ENCODE measurements at places on chromosomes 13 and 19.

GRCh38 chr13:27493981-27494380, 43.6 kb upstream of the MTIF3 start:
- no peak for DNase-seq

DNA sequence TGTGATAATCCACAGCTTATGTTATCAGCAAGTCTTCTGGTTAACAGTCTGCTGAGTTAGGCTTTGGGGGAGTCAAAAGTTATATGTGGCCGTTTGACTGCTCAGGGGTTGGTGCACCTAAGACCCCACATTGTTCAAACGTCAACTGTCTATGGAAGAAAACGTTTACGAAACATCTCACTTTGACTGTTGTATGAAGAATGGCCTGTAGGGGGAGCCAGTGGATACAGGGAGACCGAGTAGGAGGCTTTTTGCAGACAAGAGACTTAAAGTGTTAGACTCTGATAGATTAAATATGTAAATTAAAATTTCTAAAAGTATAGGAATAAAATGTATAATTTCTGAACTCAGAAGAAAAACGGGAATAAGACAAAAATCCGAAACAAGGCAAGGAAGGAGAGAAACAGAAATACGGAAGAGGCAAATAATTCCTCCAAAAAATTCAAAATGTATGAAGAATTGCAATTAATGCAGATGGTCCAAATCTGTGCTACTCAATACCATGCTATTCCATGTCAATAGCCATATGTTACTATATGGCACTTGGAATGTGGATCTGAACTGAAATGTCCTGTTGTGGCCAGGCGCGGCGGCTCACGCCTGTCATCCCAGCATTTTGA, 37.8 kb downstream of the TNFSF14 start:
- DNase-seq: peak; percentile 49

DNA sequence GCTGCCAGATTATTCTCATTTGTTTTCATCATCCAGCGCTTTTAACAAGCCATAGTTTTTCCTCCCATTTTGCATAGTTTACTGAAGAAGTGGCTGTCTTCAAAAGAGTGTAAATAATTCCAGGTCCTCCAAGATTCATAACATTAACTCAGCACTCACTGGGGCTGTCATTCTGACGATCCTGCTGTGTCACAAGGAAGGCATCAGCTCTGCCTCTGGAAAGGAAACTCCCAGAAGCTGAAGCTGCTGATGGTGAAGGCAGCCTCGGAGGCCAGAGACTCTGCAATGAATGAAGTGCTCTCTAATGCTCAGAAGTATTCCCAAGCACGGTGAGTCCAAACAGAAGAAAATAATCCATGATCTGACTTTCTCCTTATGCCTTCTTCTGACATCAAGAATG, 60.0 kb downstream of the FLT1 start:
- no peak for DNase-seq

- DNase-seq: no peak
Measured at GRCh38 chr19:57016076-57016475, 103.7 kb upstream of the USP29 start.

DNA sequence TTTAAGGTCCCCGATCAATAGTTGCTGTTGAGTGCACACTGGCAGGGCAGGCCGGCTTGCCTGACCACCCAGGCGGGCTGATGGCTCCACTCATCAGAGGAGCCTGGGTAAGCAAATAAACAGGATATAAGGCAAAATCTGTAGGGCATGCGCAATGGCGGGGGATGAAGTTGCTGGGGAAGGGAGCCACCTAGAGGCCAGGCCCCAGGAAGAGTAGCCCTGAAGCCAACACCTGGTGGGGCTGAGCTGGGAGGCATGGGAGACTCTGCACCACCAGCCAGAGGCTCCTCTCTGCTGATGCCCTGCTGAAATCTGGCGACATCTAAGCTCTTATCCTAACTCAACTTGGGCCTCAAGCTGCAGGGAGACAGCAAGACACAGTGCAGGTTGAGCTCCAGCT, 324.3 kb downstream of the ZNF536 start:
- no peak for DNase-seq

DNA sequence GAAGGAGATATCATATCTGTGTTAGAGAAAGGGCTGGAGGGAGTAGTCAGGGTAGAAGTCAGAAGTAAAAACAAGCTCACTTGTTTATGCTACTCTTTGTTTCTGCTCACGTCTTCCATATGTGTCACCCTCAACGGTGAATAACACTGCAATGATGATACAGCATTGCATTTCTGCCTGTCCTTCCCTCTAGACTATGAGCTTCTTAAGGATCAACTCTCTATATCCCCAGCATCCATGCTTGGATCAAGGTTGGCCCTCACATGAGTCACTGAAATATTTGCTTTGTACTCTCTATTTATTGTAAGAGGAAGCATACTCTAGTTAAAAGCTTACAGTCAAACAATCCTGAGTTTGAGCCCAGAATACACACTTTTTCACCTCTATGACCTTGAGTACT, 406.0 kb downstream of the RFC3 start:
- no peak for DNase-seq

DNA sequence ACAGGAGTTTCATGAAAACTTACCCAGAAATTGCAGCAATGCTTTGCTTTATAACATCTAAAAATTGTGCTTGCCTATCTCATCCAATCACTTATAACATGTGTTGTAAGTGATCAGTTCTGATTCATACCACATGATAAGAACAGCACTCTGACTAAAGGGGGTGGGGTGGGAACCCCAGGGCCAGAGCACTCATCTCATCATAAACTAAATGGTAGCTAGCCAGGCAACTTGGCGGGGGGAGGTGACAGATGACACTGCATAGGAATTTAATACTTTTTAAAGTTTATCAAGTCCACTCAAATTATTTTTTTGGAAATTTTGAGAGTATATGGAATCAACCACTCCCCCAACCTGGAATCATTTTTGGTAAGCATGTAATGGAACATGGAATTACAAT, 42.1 kb downstream of the FOXO1 start:
- DNase-seq: peak; percentile 29

DNA sequence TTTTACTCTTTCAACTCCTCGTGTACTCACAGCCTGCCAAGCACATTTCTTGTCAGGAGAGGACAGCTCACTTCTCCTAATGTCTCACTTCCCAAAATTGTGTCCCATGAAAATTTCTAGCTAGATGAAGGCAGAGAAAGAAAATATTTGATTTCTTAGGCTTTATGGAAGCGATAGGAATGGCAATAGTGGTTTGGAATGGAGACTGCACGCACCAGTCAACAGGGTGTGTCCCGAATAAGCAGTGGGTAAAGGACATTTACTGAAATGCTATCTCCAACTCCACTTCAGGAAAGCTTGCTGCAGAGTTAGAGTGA, 321 bp upstream of the ZNF222 start:
- no peak for DNase-seq

DNA sequence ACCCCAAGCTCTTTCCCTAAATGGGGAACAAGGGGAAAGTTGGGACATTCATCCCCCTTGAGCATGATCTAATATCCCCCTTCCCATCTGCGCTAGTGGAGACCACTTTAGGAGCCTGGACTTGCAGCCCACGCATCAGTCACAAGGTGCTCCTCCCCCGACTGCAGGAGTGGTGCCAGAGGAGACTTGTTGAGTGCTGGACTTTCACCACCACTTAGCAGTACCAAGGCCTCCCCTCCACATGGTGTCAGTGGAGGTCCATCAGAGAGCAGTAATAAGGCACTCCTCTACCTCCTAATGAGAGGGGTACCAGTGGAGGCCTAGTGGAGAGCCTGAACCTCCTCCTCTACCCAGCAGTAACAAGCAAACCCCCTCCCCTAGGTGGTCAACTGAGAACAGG, 22.5 kb downstream of the CAB39L start:
- DNase-seq: no peak

DNA sequence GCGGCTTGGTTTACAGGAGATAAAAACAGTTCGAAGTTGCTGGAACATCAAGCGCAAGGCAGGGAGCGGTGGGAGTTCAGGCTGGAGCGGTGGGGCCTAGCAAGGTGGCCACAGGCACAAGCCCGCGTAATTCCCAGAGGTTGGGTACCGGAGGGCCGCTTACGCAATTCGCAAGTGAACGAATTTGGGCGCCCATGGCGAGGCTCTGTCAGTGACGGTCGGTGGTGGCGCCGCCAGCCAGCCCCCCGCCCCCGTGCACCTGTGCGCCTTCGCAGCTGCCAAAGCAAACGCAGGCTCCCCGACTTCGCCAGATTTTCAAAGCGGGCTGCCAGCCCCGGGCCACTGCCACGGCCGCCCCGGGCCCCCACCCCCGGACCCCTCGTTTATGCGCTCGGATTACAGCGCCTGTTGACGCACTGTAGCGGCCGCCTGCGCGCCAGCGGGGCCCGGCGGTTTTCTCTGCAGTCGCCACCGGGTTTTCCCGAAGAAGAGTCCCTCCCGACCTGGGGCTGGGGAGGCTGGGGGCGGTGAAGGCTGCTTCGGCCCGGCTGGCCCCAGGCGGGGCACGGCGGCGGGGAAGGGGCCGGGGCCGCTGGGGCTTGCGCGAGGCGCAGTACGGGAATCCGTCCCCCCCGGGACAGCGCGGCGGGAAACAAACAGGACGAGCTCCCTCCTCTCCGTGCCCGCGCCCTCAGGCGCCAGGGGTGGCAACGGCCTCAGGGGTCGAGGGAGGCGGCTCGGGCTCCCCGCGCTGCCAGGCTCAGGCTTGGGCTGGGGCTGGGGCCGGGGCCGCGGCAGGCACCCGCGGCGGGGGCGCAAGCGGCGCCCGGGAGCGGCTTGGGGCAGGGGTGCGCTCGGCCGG, 709 bp downstream of the N4BP2L1 start:
- no peak for DNase-seq

DNA sequence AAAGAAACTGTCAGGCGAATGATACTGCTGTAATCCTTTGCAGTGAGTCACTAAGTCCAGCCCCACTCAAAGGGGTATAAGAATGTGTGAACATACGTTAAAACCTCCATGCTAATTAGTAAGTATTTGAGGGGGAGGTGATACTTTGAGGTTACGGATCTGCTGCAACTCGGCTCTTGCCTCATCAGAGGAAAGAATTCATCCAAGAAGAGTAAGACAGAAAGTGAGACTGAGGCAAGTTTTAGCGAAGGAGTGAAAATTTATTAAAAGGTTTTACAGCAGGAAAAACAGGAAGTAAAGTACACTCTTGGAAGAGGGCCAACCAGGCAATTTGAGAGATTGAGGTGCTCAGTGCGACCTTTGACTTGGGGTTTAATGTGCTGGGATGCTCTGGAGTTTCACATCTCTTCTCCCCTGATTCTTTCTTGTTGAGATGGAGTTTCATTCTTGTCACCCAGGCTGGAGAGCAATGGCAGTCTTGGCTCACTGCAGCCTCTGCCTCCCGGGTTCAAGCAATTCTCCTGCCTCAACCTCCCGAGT, 9.8 kb downstream of the CLEC4M start:
- peak; percentile 25 for DNase-seq

GRCh38 chr13:38914070-38914469, 76.6 kb downstream of the STOML3 start:
- no peak for DNase-seq

GRCh38 chr19:6018786-6019185, 40.8 kb upstream of the RANBP3 start:
- no peak for DNase-seq

- no peak for DNase-seq
Measured at GRCh38 chr19:33408538-33409434, 35.3 kb downstream of the CEBPG start.

- DNase-seq: no peak
Measured at GRCh38 chr19:32186542-32187330, 158.7 kb upstream of the ZNF507 start.

DNA sequence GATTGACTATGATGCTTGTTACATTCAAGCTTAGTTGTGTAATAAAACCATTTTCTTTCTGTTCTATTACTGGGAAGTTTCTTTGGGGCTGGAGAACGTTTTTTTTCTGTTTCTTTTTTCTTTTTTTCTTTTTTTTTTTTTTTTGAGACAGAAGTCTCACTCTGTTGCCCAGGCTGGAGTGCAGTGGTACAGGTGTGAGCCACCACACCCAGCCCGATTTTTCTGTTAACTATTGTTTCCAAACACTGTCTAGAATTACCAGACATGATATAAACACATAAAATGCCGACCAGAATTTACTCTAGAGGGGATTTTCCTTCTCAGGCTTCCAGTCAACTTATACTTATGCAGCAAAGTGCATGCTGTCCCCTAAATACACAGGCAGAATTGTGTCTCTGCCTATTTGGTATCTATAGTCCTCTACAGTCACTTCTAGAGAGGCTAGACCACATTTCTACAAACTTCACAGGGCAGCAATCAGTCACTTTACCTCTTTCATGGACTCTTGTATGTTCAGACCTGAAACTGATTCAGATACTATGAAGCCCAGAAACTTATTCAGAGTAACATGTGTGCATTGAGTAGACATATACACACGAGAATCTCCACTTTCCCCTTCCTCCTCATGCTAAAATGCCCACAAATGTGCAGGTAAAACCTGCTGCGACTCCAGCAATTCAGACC, 121.2 kb downstream of the ZNF737 start:
- DNase-seq: no peak

DNA sequence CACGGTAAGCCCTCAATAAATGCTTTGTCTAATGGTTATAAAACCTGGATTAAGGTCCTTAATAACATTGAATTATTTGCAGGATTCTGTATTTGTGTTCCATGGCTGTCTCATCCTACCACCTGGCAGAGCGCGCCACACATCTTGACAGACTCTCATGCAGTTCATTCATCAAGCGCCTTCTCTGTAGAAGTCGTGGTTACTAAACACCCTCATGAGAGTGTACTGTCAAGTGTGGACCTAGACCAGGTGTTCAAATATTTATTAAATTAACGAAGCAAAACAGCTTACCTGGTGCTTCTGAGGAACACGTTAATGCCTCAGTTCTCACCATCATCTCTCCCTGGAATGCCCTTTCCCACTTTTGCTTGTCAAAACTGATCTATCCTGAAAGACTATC, 13.1 kb upstream of the FBXL3 start:
- no peak for DNase-seq

GRCh38 chr19:34229721-34230120, 24.6 kb upstream of the GARRE1 start:
- DNase-seq: no peak

DNA sequence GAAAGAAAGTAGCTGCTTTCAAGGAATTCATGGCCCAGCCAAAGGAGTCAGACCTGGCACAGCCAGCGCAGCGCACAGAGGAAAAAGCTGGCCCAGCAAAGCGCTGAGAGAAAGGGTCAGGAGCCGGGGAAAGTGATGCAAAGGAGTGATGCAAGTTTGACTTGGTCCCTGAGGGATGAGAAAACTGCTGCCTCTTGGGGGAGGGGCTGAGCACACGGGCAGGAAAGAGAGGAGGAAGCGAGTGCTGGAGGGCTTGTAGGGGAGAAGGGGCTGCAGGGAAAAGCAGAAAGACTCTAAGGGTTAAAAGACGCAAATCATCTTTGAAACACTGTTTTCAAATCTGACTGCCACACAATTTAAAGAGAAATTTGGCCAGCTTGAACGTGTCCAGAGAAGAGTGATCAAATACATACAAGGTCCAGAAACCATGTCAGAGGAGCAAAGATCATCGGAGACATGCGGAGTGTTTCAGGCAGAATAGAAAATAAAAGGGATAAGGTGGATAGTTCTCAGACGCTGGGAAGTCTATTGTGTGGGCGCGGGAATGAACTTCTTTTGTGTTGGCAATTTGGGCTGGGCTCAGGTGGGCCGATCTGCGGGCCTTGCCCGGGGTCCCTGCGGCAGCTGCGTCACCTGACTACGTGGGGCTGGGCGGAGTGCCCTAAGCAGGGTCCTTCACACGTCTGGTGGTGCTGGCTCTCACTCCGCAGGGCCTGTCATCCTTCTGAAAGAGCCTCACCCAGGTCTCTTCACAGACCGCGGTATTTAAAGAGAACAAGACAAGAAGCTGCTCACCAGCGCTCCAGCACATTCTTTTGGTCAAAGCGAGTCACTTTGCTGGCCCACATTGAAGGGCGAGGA, 18.1 kb downstream of the N4BP2L1 start:
- DNase-seq: no peak

GRCh38 chr19:32945260-32945659, 26.5 kb downstream of the CEP89 start:
- no peak for DNase-seq
